T-helper 2 cell (primary cell): ENCODE measurements at places on chromosomes 4 and X.

GRCh38 chrX:42246814-42247213, 323.5 kb upstream of the CASK start:
- DNase-seq, result no peak

DNA sequence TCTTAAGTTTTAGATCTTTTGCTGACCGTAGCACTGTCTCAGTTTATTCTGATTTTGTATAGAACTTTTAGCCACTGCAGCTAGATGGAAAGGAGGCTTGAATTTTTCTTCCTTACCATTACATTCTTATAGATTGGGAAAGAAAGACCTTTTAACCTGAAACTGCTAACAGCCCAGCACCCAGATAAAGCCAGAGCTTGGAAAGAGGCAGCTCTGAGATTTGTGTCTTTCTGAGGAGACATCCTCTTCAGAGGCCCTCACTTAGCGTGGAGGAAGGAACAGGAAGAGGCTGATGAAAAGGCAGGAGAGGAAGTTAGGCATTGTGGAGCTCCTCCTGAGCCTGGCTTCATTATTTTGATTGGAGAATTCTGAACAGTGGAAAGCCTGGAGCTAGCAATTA, 35.1 kb downstream of the ATG4A start:
- DNase-seq, result no peak

GRCh38 chr4:21470535-21470934, 478.0 kb downstream of the KCNIP4 start:
- DNase-seq, result no peak

DNA sequence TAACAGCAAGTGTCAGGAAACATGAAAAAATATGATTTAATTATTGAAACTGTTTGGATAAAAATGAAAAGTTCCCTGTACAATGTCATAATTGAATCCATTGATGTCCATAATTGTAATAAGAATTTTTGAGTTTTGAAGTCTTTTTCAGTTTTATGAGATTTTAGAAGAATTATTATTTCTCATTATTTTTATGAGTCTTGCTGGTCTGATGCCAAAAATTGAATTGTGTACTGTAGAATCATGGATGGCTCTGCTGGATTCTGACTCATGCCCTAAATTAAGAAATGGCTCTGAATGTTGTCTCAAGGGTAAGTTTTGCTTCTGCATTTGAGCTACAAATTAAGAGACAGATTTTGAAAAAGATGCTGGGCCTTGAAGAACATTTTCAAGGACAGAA, 132.8 kb upstream of the MAP9 start:
- no peak for DNase-seq

DNA sequence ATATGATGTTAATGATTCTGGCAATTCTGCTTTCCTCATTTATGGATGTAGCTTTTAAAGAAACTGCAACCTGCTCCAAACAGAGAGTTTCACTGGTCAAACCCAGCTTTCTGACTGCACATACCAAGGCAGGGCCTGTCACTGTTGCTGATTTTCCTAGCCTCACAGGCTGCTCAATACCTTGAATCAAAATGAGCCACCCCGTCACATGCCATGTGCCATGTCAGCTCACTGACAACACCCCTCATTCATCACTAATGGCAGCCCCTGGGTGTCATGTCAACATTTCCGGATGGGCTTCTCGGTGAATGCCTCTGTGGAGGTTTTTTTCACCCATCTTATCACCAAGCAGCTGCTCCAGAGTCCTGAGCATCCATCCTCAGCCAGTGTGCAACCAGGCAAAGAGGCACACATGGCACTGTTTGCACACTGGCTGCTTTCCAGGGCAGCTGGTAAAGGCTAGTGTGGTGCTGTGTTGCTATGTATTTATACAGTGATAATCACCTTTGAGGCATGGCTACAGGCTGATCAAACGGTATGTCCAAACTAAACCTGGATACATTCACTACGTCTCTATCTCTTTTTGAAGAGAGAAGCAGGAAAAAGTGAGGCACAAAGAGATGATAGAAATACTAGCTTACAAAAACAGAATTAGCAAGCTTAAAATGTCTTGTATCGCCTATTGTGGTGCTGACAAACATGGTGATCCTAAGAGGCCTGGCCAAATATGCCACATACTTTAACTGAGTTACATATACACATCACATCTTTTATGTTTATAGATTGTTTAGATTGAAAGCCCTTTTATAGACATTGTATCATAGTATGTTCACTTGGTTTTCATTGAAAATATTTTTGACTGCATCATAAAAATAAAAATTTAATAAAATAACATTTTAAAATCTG, 94.6 kb upstream of the INPP4B start:
- DNase-seq, result no peak

DNA sequence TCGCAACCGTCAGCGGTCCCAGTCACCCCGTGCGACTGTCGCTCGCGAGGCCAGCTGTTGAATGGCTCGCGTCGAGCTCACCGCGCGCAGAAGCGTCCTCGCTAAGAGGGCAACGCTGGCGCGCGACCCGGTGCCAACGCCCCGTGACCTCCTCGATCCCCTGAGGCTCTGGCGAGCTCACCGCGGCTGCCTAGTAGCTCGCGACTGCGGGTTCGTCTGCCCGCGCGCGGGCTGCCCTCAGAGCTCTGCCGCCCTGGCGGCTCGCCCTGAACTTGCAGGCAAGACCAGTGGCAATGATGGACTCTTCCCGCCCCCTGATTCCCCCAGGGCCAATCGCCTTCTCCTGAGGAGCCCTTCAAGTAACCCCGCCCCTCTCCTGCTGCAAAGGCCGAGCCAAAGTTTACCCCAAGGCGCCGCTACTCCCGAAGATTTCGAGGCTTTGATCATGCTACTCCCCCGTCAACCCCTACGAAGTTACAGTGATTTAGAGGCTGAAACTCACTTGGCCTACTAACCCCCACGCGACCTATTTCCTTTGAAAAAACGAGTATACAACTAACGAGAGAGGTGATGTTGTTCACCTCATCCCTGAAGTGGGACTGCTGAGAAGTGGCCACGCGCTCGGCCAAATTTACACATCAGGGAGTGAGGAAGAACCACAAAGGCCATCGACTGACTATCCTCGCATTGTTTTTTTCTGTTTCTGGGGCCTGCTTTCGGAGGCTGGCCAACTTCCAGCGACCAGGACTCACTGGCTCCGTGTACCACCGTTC, 37.5 kb downstream of the PGRMC1 start:
- DNase-seq, result peak; percentile 34

DNA sequence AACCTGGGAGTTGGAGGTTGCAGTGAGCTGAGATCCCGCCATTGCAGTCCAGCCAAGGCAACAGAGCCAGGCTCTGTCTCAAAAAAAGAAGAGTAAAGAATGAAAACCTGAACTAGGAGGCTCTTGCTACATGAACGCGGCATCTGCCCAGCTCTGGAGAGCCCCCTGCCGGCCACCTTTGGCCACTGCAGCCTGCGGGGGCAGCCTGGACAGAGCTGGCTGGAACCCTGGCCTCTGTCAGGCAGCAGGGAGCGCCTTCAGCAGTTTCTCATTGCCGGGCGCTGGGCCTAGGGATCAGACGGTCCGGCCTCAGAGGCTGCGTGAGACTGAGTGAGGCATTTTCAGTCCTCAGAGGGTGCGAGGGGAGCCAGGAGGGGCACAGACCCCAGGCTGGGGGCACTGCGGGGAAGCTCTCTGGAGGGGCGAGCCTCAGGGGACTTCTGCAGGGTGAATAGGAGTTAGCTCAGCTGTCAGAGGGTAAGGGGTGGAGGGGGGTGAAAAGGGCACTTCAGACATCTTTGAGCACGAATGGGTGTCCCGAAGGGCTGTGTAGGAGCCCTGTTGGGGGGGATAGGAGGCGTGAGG, 17.5 kb downstream of the DOK7 start:
- peak; percentile 64 for DNase-seq

GRCh38 chr4:127788517-127788916, 6.4 kb downstream of the HSPA4L start:
- DNase-seq, result no peak

- DNase-seq, result no peak
Observed at GRCh38 chr4:77960367-77960766, 96.8 kb upstream of the FRAS1 start.
